ENCODE measurements at places on chromosomes 6 and 20. TPM values are rescaled to one million over a fixed set of nuclear protein-coding genes. Genes with fewer than 3 reads are reported as not detected.

DNA sequence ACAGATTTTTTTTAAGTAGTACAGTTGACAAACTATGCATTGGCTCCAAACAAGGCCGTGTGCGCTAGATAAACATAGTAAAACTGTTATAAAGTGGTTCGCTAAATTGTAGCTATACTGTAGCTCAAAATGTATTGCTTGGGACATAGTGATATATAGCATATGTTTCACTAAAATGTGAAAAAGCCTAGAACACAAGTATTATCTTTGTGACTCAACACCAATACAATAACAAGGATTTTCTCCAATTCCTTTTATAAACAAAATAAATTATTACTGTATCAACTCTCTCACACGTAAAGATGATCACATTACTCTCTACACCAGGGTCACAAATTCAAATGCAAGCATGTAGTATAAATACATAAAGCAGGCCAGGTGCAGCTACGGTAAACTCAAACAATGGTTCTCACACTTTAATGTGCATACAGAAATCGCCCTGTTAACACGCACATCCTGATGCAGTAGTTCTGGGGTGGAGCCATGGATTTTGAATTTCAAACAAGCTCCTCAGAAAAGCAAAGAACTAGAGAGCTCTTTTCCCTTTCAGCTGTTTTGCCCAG is 214.6 kb downstream of the GMDS start:
- DNase-seq: no peak

DNA sequence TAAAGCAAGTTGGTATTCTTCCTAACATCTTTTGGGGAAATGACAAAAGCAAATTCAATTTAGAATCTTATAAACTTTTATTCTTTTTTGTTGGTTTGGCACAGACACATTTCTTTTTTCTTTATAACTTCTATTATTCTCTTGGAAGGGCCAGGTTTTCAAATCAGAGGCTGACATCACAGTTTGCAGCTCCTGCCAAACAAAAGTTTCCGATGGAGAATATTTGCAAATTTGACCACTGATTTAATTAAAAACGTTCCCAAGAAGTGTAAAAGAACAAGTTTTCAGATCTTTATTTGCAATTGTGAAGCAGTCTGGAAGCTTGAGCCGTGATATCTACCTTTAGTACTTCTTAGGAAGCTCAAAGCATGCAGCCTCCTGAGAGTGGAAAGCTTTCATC is 53.8 kb upstream of the CD83 start:
- DNase-seq: no peak

DNA sequence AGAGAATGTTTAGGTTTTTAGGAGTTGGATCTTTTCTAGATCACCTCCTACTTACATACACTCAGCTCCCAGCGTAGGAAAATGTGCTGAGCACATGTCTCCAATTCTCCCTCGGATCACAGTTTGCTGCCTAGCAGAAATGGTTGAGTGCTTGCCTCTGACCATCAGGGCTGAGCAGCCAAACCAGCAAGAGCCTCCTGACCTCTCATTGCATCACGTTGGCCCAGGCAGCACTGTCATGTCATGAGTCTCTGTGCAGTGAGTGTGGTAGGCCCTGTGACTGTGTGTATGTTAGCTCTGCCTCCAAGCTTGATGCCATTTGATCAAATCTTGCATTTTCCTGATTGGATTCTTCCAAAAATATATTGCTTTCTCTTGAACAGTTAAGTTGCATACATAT is 112.0 kb downstream of the LRRC1 start:
- no peak for DNase-seq

GRCh38 chr6:92428448-92428847 is 990.9 kb downstream of the EPHA7 start:
- DNase-seq: no peak

- DNase-seq: peak; percentile 83
Observed at GRCh38 chr20:58650776-58651558, at the start of gene STX16. Gene STX16 (plus strand): TSS chr20:58651283. CDS start chr20:58652007, 724 bp downstream.

- DNase-seq: peak; percentile 18
Observed at GRCh38 chr6:20092071-20092566, 120.2 kb downstream of the MBOAT1 start.

DNA sequence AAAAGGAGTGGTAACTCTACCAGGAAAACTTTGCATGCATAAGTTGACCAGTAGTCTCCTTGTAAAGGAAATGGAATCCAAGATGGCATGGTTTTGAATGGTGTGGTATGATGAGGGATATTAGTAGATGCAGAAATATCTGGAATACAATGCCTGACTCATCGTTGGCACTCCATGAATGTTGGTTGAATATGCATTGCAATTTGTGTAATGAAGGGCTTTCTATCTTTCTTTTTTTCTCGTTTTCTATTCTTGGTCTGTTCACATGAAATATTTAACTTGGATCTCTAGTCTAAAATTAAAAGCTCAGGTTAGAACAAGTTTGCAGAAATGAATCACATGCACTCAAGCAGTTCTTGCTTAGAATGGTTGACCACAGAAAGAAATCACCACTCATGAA is 277.3 kb upstream of the PRND start:
- no peak for DNase-seq

- no peak for DNase-seq
Observed at GRCh38 chr6:107116328-107116892, 1.1 kb upstream of the BEND3 start.

- DNase-seq: no peak
Observed at GRCh38 chr6:125871365-125871764, 80.6 kb downstream of the NCOA7 start.

DNA sequence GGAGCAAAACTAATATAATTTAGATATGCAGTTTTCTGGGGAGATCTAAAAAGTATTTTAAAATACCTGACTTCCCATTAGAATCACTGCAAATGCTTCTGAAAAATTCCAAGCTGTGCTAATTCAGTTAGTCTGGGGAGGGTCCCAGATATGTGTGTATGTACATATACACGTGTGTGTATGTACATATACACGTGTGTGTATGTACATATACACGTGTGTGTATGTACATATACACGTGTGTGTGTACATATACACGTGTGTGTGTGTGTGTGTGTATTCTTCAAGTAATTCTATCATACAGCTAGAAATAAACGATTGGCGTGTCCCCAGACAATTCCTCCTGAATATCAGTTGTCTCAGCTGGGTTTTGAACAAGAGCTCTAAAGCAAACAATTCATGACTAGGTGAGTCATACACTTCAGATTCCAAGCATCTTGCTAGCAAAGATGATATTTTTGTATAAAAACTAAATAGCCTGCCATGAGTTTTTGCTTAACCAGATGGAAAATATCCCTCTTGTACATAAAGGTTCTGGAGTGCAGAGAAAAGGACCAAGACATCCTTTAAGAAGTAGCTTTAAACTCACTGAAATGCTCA is 58.2 kb downstream of the SPACA1 start:
- no peak for DNase-seq

DNA sequence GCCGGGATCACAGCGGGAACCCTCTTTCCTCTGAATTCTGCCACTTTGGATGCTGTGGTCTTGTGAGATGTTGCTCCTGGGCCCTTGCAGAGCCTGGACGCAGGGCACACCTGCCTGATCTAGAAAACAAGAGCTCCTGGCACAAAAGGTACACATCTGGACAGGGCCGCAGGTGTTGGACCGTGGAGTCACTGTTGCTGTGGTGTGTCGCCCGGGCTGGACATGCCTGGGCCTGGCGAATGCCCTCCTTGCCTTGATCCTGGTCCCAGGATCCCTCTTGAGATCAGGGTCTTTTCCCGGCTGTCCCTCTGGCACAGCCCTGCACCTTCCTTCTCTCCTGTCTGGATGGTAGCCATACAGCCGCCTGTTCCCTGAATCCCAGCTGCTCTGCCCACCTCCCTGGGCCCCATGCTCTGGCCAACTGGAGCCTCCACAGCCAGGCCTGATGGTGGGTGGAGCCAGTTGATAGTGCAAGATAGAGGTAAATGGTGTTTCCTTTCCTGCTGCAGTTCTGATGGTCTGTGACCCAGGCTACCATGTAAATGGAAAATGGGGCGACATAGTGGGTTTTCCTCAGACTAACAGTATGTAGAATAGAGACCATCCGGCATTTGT is 5.0 kb downstream of the FOXP4 start:
- DNase-seq: no peak

GRCh38 chr6:7561153-7561964 is 19.9 kb downstream of the DSP start:
- DNase-seq: no peak

- DNase-seq: no peak
Observed at GRCh38 chr6:109791301-109791700, 100.2 kb downstream of the FIG4 start.

- DNase-seq: no peak
Observed at GRCh38 chr20:20233041-20233514, 134.8 kb upstream of the INSM1 start.

GRCh38 chr6:48188158-48188557 is 77.2 kb upstream of the PTCHD4 start:
- DNase-seq: no peak

GRCh38 chr20:63858393-63859165 is 2.7 kb upstream of the ABHD16B start:
- DNase-seq: no peak

DNA sequence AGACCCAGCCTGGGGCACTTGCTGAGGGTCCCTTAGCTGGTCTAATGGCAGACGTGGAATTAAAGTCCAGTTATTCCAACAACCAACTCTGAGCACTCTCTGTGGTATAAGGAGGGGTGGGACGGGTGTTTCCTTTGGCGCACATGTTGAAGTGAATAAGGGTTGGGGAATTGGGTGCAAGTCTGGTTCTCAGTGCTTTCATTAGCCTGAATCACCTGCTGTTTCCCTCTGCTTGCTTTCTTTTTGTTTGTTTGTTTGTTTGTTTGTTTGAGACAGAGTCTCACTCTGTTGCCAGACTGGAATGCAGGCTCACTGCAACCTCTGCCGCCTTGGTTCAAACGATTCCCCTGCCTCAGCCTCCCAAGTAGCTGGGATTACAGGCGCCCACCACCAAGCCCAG is 110.1 kb downstream of the TNFAIP3 start:
- DNase-seq: no peak

- DNase-seq: no peak
Observed at GRCh38 chr6:125662296-125662695, 87.1 kb upstream of the HEY2 start.

- no peak for DNase-seq
Observed at GRCh38 chr6:10962673-10963072, 75.8 kb downstream of the SYCP2L start.

DNA sequence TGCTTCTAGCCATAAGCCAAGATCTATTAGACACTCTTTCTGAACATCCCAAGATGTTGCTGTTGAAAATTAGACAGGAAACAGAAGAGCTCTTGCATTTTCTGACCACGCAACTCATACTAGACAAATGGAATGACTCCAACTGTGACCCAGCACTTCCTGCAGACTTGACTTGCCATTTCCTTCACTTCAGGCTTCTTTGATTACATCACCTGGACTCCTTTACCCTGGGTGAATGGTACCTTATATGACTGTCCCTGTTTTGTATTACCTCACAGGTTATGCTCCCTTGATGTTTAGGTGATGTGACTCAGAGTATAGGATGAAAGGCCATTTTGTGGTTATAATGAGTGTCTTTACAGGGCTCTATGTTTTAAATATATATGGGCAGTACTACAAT is 236.1 kb downstream of the BMP2 start:
- no peak for DNase-seq

GRCh38 chr6:80544976-80545722 is 438.7 kb downstream of the BCKDHB start:
- DNase-seq: no peak

DNA sequence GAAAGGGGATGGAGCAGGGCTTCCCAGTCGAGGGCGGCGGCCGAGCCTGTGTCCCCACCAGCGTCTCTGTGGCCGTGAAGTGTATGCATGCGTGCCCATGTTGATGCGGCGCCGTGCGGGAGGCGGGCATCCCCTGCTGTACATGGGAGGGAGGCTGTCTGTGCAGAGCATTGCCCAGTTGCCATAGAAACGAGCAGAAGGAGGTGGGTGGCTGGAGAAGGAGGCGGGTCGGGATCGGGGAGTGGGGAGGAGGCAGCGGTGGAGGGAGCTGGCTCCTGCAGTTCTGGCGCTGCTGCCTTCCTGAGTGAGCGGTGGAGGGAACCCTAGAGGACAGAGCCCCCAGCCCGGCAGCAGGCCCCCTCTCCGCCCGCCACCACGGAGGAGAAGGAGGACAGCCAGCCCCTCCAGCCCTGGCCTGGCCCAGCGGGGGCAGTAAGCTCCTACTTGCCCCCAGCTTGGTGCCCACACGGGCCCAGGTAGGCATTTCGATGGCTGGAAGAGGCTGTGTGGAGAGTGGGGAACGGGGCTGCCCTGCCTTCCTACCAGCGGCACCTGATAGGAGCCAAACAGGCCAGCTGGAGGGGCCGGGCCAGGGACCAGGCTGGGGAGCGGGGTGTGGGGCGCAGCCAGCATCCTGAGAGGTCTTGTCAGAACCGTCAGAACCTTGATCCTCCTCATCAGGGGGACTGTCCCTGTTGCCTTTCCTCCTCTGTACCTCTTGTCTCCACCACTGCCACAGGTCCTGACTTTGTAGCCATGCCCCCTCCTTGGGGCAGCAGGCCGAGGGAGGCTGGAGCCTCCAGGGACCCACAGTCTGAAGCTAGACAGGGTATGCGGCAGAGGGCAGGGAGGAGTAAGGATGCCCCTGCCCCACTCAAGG is 41.3 kb downstream of the SPDEF start:
- DNase-seq: peak; percentile 61

DNA sequence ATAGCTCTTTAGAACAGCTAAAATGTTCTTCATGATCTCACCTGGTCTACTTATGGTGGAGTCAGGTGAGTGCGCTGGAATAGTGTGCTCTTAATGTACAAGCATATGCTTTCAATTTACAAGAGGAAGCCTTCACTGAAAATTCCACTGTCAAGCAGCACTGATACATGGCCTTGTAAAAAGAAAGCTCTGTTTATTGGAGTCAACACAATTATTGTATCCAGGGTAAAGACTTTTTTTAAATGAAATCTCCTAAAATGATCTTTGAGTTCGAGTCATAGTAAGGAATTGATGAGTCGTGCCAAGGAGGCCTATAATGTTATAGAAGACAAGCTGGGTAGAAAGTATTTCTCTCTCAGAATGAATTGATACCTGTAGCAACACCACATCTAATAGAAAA is 41.6 kb upstream of the CARMIL1 start:
- DNase-seq: no peak

GRCh38 chr6:156474507-156475120 is 302.6 kb upstream of the ARID1B start:
- DNase-seq: no peak

GRCh38 chr6:624979-625378 is 31.9 kb downstream of the HUS1B start:
- DNase-seq: no peak

GRCh38 chr6:90714319-90714718 is 127.4 kb upstream of the MAP3K7 start:
- DNase-seq: no peak

GLO1 gene
- 160 TPM for total RNA-seq

ATP6V1G2 gene
- 3.3 TPM for total RNA-seq

GRM1 gene
- 0.16 TPM for total RNA-seq

SLC35D3 gene
- 0.16 TPM for total RNA-seq

PRR18 gene
- not detected for total RNA-seq

LAMP5 gene
- 3.5 TPM for total RNA-seq

INSM1 gene
- not detected for total RNA-seq

LKAAEAR1 gene
- not detected for total RNA-seq

MED23 gene
- total RNA-seq: 66.9 TPM
